ENCODE measurements at places on chromosomes 3 and 15.

- peak; percentile 41 for DNase-seq
These were observed 63.1 kb upstream of the UBE3A start for GRCh38 chr15:25501828-25502446.

- DNase-seq: no peak
These were observed 42.9 kb upstream of the ROPN1 start for GRCh38 chr3:124034844-124035152.

DNA sequence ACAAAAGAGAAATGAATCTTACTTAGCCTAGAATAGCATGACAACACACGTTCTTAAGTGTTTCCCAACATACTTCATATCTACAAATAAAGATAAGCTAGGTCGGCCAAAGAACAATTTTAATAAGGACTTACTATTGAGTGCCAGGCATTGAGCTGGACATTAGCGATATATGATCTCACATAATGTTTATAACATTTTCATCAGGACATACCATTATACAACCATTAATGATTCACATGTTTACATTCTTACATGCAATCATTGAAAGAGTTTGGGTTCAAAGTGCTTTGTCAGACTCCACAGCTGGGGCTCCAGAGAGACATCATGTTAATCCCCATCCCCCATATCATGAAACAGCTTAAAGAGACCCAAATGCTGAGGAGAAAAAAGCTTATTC lies 189.0 kb downstream of the STT3B start:
- DNase-seq: no peak

DNA sequence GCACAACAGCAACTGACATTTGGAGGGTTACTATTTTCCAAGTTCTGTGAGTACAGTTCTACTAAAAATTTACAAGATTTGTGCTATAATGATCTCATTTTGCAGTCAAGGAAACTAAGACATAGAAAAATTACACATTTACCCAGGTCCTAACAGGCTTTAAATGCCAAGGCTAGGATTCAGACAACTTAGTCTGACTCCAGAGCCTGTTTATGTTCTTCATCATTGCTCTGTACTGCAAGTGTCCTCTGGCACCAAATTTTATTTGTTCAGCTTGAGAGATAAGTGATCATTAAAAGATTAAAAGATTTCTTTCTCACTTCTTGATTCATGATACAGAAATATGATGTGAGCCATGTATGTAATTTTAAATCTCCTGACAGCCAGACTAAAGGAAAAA lies 290.8 kb downstream of the UBE2E2 start:
- DNase-seq: no peak

GRCh38 chr3:43872301-43872700 lies 181.6 kb downstream of the ABHD5 start:
- DNase-seq: peak; percentile 92

DNA sequence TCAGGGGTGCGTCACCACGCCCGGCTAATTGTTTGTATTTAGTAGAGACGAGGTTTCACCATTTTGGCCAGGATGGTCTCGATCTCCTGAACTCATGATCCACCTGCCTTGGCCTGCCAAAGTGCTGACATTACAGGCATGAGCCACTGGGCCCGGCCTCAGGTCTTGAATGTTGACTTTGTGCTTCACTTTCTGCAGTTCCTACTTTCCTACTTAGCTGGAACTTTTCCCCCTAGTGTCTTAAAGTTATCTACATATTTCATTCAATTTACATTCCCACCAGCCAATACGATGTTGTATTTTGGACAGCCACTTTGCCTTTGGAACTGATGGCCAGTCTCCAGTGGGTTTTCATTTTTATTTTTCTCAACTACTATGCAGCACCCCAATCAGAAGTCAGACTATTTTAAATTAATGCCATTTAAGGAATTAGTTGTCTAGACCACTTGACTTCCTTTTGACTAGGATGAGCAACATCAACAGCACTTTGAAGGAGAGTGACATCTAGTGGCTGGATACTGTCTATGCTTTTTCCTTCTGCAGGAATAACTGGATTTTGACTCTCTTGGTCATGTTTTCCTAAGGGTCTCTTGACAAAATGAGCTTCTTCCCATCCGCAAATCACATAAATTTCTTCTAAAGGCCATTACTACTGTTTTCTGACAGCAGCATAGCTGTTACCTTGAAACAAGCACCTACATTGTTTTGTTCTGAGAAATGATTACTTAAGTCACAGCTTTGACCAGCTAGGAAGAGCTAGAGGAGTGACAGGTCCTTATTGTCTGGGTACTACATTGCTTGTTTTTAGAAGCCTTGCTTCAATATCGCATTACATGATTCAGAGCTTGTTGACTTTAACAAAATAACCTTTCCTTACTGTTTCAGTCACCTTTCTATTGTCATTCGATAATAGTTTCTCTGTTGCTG lies 140.2 kb downstream of the ITPR1 start:
- DNase-seq: peak; percentile 63

- no peak for DNase-seq
These were observed 4.7 kb upstream of the CALML4 start for GRCh38 chr15:68209735-68210408.

GRCh38 chr3:195267096-195267495 lies 3.9 kb downstream of the XXYLT1 start:
- DNase-seq: no peak

DNA sequence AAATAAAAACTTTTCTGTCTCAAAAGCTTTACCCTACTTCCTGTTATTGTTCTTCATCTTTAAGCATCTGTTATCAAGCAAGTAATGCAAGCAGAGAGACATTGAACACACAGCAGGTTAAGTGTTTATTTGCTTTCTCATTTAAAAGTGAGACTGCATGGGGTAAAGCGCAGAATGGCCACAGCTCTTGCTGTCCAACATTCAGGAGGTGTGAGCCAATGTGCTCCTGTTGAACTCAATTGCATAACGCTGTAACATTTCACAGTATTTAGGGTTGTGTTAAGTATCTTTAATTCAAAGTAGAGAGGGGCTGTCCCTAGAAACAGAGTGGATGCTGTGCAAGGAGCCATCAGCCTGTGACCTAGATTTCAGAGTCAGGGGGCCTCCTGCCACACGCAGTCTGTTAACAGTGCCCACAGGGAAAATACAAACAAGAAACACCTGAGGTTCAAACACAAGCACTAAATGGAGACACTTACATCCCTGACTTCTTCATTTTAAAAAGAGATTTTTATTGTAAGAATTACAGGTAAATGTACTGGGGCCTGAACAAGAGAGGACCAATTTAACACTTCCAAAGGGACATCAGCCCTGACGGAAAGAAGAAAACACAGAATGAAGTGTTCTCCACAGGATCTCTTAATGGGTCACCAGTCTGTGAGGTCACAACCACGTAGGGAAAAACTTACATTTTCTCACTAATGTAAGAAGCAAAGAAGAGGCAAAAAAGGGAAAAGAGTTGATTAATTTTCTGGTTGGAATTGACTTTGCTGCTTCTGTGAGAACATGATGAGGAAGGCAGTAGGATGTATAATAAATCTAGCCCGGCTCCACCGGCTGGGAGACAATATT lies 815.1 kb downstream of the VGLL3 start:
- DNase-seq: no peak

DNA sequence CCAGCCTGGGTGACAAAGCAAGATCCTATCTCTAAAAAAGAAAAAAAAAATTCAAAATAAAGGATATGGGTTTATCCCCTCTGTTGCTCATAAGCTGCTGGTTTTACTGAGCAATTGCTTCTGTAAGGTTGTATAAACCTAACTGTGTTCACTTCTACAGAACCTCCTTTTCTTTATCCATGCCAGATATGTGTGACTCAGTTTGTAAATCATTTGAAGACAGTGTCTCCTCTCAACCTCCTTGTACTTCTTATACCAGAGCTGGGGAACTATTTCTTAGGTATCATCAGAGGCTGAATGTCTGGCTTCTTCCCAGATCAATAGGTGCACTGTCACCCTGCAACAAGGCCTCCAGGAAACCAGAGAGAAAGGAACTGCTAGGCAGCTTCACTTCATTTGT lies 273.8 kb downstream of the CD47 start:
- no peak for DNase-seq

- no peak for DNase-seq
These were observed 20.5 kb downstream of the FILIP1L start for GRCh38 chr3:100093831-100094230.

- DNase-seq: no peak
These were observed 62.4 kb downstream of the ADAMTS9 start for GRCh38 chr3:64625381-64625780.

GRCh38 chr3:72383883-72384282 lies 464.4 kb downstream of the SHQ1 start:
- DNase-seq: no peak

DNA sequence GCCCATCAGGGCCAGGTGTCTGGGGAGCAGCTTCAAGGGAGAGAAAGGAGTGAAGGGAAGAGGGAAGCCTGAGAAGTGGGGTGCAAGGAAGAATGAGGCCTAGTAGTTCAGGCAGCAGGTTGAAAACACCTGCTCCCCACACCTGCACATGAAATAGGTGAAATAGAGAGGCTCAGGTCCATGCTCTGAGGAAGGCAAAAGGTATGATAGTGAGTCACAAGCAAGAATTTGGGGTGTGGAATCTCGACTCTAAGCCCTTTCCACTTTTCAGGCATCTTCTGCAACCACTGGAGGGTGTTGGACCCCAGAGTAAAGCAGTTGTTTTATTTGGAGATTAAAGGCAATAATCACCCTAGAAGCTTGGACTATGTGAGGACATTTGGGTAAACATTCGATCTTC lies 157.5 kb downstream of the CTNNB1 start:
- no peak for DNase-seq

DNA sequence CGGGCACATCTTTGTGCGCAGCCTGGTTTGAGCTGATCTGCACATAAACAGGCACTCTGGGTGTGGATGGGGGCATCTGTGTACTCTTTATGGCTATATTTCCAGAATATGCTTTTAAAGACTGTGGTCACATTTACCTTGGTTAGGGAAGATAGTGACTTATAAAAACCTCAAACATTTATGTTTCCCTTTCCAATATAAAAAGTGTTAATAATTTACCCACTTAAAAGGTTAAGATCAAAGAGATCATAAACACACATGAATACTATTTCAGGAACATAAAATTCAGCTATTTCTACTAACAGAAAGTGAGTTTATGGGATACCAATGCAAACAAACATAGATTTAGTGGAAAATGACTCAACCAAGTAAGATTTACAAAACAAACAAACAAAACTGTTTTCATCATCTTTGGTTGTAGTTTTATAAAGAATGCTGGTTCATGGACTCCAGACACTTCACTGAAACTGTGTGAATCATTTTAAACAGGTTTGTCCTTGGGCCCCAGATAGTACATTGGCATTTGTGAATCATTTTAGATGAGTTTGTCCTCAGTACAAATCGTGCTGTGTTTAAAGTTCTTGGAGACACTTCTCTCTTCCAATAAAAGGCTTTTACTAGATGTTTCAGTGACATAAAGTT lies 253.5 kb upstream of the CTDSPL start:
- no peak for DNase-seq

DNA sequence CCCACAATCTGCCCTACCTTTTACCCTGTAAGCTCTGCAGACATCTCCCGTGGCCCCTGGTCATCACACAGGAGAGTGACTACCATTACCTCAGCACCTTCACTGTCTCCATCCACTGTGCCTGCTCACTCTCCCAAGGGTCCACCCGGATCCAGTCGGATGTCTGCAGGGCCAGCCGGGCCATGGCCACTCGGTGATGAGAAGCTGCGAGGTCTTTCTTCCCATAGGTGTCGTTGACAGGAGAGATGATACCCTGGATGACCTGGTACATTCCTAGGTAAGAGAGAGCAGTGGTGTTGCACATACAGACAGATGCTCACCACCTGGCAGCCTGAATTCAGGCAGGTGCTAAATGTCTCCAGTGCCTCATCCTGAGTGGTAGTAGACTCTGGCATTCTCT lies 39.2 kb upstream of the RBP1 start:
- DNase-seq: no peak

- no peak for DNase-seq
These were observed 12.2 kb upstream of the CHSY1 start for GRCh38 chr15:101264011-101264410.

GRCh38 chr3:112627919-112628466 lies 12.9 kb downstream of the CCDC80 start:
- no peak for DNase-seq

DNA sequence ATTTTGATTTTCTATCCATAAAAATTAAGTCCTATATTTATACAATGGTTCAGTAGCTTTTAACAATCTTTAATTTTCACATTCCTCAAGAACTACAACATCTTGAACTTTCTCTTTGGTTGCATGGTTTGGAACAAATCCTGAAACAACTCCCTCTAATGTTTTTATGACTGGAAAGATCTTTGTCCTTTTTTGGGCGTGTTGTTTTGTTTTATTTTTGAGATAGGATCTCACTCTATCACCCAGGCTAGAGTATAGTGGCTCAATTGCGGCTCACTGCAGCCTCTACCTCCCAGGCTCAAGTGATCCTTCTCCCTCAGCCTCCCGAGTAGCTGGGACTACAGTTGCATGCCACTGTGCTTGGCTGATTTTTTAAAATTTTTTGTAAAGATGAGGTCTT lies 4.0 kb downstream of the STX19 start:
- peak; percentile 39 for DNase-seq

DNA sequence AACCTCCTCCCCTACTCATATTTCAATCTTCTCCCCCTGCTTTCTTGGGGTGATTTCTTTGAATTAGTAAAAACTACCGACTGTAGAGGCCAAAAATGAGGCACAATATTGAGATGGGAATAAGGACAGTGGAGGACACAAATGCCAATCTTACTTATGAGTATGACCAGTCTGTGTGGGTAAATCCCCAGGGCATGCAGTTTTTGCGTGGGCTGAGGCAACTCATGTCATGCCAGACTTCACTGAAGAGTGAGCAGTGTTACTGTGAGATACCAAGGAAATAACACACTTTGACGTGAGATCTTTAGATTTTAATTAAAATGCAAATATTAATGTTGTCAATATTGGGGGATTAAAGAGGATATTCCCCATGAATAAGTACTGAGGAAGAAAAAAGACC lies 254.3 kb upstream of the ICE2 start:
- no peak for DNase-seq

DNA sequence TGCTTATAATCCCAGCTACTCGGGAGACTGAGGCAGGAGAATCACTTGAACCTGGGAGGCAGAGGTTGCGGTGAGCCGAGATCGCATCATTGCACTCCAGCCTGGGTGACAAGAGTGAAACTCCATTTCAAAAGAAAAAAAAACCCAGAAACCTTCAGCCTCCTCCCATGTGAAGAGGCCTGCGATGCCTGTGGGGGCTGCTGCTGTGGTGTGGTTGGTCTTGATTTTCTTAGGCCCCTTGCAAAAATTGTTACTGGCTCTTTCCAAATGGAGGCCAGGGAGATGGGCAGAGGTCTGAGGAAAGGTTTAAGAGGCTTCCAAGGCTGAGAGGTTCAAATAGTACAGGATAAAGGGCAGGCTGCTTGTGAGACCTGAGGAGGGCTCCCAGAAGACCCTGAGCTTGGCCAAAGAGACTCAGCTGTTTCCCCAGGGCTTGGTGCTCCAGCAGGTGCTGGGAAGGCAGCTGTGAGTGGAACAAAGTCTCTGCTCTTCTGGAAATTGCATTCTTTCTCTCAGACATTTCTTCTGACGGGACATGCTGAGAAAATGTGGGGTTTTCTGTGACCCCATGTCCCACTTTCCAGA lies 18.4 kb downstream of the GCSAM start:
- no peak for DNase-seq

DNA sequence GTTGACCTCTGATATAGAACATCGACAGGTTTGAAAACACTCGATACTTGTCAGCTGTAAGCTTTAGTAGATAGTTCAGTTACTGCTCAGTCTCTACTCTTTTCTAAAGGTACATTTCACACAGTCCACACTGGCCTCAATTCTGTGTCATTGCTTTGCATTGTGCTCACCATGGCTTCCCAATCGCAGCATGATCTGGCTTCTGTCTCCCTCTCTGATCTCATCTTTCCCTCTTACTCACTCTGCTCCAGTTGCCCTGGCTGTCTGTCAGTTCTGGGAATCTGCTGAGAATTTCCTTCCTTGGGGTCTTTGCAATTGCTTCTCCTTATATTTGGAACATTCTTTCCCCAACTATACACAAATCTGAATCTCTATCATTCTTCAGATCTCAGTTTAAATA lies 80.6 kb downstream of the GTF2E1 start:
- peak; percentile 14 for DNase-seq

Data from fibroblast of upper back skin (primary cell).